ENCODE measurements at places on chromosomes 4 and X.
A peak's percentile ranks its signal among the peaks of the same experiment; 100 is the strongest.

GRCh38 chrX:1246816-1247215, 21.8 kb upstream of the CSF2RA start:
- peak; percentile 69 for DNase-seq

GRCh38 chrX:37825215-37825842, 22.0 kb downstream of the DYNLT3 start:
- DNase-seq: no peak

- no peak for DNase-seq
Measured at GRCh38 chr4:53365121-53365485, 758 bp downstream of the SCFD2 start.

DNA sequence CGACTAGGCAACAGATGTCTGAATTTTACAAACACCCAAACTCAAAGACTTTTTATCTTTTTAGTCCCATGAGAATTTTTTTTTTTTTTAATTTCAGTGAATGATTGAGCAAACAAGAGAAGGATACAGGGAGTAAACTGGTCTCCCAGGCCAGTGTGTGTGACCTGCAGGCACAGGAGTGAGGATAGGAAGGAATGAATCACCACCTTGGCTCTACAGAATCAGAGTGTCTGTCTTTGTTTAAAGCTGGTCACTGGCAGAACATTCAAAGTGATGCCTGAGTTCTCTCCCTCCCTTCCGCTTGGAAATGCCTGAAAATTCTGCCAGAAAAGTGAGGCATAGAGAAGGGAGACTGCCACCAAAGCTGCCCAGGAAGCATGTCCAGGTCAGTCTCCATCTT, 69.5 kb downstream of the PARM1 start:
- DNase-seq: no peak

DNA sequence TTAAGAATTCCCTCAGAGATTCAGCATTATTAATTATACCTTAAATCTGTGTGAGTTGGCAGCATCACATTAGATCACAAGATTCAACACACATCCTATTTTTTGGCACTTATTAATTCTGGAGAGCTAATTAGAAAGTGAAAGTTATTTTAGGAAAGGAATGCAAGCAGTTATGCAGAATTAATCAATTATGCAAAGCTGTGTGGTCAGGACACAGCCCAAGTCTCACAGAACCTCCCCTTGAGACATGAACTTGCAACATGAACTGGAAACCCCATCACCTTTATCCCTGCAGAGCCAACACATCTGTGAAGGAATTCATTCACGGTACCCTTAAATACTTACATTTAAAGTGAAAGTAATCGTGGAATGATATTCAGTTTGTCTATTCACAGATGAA, 80.5 kb downstream of the TSPAN5 start:
- DNase-seq: no peak

DNA sequence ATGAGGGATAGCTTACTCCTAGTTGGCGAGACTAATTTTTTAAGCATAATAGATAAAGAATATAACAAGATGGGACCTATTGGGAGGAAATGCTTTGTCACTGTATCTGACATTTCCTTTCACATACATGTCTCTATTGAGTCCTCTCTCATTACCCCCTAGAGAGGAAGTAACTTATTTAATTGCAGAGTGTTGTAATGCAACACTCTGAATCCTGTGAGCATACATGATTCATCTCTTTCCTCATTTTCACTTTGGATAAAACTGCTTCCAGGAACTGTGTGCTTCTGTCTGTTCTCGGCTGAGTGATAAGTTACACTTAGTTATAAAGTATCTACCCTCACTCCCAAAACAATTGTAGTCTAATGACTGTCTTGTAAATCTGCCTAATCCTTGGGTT, 266.1 kb upstream of the ANXA10 start:
- DNase-seq: no peak

DNA sequence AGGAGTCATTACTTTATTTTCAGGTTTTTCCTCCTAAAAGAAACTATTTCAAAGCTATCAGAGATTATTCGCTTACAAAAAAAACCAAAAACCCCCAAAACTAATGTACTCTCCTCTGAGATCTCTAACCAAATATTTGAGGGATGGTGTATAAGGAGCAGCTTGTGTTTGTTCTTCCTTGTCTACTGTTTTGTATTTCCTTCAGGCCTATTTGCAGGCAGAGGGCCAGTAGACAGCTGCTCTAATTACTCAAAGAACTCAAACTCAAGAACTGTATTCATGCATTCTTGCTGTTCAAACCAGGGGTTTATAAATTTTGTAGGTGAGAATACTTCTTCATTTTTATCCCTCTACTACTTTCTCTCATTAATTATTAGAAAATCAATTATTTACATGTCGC, 51.3 kb downstream of the SH3RF1 start:
- DNase-seq: no peak

- DNase-seq: no peak
Measured at GRCh38 chr4:6235012-6235411, 34.6 kb upstream of the WFS1 start.

DNA sequence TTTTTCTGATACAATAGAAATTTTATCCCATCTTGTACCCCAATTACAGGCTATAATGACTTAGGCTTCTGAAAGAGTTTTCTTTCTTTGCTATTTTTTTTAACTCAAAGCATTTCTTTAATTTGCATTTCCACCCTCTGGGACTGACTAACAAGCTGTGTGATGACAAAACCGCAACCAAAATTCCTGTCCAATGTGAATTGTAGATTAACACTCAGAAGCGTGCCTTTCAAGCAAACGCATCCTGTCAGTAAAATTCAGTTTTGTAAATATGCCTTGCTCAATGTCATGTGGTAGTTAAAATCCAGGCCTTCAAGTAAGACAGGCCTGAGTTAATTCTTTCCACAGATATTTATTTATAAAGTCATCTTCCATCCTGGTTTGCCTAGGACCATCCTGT, 50.3 kb downstream of the STK32B start:
- no peak for DNase-seq

GRCh38 chr4:159598602-159599001, 495.7 kb downstream of the RAPGEF2 start:
- DNase-seq: no peak

DNA sequence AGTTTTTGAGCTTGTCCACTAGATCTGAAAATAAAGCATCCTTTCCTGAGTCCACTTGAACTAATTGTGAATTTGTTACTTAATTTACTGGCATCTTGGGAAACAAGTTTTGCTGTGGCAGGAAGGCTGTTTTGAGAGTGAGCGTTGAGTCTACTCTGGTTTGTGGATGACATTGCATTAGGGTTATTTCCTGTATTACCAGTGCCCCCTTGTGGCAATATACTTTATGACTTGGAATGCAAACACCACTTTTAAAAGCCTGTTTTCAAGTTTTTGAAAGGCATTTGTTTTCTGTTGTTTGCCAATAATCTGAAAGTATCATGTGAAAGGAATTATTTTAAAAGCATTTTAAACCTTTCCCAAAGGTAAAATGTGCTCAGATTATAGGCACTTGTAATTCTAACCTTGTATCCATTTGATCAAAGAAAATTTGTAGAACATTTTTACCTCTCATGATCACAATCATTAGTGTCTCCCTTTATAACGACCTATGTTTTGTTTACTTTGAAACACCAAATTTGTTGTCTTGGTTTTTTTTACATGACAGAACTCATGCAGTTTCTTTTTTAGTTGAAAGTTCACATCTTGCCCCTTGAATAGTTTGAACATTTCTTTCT, 18.0 kb upstream of the CYP2U1 start:
- DNase-seq: no peak

GRCh38 chr4:8150152-8151090, 8.2 kb downstream of the ABLIM2 start:
- no peak for DNase-seq

GRCh38 chrX:111854556-111855490, 21.2 kb upstream of the TRPC5OS start:
- no peak for DNase-seq

DNA sequence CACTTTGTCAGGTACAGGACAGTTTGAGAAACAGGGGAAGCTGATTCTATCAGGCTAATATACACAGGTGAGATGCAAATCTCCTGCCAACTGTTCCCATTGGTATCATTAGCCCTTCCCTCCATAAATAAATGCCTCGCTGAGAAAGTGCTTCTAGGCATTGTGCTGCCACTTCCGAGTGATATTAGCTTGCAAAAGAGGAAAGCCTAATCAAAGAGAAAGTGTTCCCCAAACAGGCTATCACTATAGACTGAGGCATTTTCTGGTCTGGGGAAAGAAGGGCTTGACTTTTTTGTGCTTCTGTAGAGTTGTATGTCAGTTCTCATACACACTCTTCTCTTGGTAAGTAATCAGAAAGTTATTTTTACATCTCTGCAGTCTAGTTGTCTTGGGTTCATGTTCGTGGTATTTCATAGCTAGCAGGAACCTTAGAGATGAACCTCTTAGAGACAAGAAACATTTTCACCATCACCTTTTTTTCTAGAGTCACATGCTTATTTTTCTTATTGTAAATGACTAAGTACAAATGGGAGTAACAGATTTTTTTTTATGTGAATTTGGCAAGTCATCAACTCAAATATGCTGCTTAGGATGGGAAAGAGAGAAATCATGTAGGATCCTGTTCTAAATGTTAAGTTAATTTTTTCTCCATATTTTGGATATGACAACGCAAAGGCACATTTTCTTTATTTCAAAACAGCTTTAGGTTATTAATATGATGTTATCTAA, 1009.8 kb downstream of the ADGRL3 start:
- no peak for DNase-seq

GRCh38 chrX:147779173-147779572, 132.5 kb upstream of the FMR1 start:
- DNase-seq: no peak

DNA sequence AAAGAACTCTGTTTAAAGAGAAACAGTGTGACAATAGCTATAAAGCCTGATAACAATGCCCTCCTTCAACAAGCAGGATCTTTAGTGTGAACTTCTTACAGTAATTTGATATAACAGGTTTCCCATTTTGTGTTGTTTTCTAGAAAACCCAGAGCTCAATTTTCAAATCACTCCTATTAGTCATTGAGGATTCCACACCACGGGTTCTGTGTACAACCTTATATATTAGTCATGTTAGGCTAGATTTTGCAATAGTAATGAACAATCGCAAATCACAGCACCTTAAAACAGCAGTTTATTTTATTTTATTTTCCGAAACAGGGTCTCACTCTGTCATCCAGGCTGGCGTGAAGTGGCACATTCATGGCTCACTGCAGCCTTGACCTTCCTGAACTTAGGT, 1020.9 kb upstream of the INTU start:
- DNase-seq: no peak

GRCh38 chr4:183364025-183364424, 41.8 kb upstream of the CLDN24 start:
- no peak for DNase-seq

All from activated CD8-positive, alpha-beta memory T cell treated with anti-CD3 and anti-CD28 coated beads for 1 hour (primary cell).